AG09309 (cell line): ENCODE measurements at places on chromosomes 3 and 15.
A peak's percentile ranks its signal among the peaks of the same experiment; 100 is the strongest.

GRCh38 chr15:72155003-72155621, 36.9 kb downstream of the SENP8 start:
- no peak for DNase-seq

DNA sequence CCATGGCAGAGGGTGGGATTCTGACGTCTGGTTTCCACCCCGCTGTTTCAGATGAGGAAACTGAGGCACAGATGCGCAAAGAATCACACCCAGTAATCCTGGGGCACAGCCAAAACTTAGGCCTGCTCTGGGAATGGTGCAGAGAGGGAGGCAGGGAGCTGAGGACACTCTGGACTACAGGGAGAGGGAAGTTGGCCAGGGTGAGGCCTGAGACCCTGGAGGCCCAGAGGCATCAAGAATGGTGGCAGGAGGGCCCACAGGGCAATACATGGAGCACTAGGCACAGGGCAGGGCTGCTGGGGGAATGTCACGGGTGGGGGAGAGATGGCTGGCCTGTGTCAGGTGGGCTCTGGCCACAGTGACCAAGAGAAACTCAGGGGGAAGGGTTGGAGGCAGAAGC, 63.6 kb downstream of the TLE3 start:
- DNase-seq: no peak

GRCh38 chr15:94610069-94610468, 378.7 kb downstream of the MCTP2 start:
- no peak for DNase-seq

DNA sequence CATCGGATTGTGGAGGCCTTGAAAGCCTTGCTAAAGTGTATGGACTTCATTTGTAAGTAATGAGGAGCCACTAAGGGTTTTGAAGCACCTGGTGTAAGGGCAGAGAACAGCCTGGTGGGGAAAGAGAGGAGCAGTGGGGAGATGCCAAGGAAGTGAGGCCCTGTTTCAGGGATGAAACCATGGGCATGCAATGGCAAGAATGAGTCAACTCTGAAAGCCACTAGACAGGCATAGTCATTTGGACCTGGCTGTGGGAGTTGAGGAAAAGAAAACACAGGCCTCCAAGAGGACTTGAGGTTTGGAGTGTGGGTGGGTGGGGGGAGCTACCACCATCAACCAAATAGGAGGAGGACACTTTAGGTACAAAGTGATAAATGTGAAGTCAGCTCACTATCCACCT, 7.6 kb downstream of the XCR1 start:
- DNase-seq: no peak

GRCh38 chr3:134933997-134934396, 138.9 kb downstream of the EPHB1 start:
- no peak for DNase-seq

GRCh38 chr3:132713977-132714727, 8.1 kb downstream of the NPHP3 start:
- DNase-seq: no peak

- DNase-seq: no peak
Observed at GRCh38 chr15:92100301-92100700, 246.8 kb downstream of the SLCO3A1 start.

DNA sequence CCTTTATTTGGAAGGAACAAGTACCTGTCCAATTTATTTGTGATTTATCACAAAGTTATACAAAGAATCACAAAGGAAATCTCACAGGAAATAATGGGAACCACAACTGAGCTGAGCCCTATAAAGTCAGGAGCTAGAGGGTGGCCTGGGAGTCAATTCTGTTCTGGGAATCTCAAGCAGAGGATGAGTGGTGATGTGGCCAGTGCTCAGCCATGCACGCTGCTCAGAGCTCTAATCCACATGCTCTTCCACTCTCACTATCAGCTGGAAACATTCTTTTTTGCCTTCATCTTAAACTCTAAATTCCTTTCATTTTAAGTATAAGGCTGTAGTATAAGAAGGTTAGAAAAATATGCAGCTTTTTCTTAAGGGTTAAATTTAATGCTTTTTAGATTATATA, 36.6 kb downstream of the UACA start:
- DNase-seq: no peak

DNA sequence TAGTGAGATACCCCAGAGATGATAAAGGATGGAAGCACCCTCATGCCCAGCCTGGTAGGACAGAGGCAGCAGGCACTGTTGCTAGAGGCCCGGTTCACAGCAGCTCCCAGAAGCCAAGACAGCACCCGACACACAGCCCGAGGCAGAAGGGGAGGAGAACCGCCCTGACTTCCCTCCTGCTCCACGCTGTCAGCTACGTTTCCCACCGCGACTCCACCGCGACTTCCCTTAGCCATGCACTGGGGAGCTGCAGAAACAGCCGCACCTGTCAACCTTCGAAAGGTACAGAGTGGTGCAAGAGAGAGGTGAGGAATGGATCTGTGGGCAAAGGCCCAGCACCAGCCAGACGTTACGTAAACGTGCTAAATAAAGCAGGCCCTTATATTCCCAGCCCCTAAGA, 529.2 kb downstream of the GABRG3 start:
- no peak for DNase-seq

GRCh38 chr3:101229681-101230080, 90.7 kb downstream of the IMPG2 start:
- no peak for DNase-seq

- DNase-seq: no peak
Observed at GRCh38 chr3:18215639-18216038, 209.5 kb downstream of the SATB1 start.

GRCh38 chr3:124935264-124935663, 713 bp upstream of the MUC13 start:
- DNase-seq: no peak

GRCh38 chr3:63654211-63654610, 1.7 kb downstream of the SNTN start:
- DNase-seq: peak; percentile 4

DNA sequence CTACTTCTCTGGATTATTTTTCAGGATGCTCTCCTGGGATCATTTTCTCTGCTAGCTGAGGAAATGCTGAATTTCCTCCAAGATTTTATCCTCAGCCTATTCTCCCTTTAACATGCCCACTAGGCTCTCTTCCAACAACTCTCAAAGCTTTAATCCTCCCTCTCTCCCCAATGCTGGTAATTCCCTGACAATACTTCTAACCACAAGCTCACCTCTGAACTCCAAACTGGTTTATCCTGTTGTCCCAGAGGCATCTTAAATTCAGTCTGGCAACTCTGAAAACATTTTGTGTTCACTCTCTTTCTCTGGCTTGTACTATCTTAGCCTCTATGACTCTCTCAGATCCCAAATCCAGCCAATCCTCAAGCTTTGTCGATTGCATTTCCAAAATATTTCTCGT, 490.3 kb downstream of the MECOM start:
- no peak for DNase-seq

- no peak for DNase-seq
Observed at GRCh38 chr3:123067689-123068600, 1.1 kb downstream of the PDIA5 start.

DNA sequence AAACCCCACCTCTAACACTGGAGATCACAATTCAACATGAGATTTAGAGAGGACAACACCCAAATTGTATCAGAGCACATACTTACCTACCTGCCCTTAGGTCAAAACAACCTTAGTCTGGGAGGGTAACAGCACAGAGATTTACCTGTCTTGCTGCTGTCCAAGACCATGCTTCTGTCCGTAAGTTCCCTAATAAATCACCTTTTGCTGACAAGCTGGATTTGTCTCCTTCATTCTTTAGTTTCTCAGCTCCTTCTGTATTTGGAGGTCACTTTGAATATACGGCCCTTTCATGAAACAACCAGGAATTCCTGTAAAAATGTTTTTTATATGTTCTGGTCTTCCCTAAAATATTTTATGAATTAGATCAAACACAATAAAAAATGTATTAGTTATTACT, 1.6 kb upstream of the ABHD5 start:
- DNase-seq: no peak

- DNase-seq: no peak
Observed at GRCh38 chr3:31980530-31981205, 394 bp downstream of the OSBPL10 start.

GRCh38 chr3:124558991-124559845, 171.0 kb upstream of the UMPS start:
- DNase-seq: peak; percentile 67

DNA sequence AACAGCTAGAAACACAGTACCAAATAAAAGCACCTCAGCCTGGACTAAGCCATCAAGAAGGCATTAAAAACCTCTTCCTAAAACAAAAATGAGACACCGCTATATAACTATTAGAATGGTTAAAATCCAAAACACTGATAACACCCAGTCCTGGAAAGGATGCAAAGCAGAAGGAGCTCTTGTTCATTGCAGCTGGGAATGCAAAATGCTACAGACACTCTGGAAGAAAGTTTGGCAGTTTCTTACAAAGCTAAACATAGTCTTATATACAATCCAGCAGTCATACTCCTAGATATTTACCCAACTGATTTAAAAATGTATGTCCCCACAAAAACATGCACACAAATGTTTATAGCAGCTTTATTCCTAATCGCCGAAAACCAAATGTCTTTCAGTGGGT, 35.7 kb downstream of the CHSY1 start:
- no peak for DNase-seq

- DNase-seq: no peak
Observed at GRCh38 chr3:169604568-169604967, 58.9 kb downstream of the MECOM start.

DNA sequence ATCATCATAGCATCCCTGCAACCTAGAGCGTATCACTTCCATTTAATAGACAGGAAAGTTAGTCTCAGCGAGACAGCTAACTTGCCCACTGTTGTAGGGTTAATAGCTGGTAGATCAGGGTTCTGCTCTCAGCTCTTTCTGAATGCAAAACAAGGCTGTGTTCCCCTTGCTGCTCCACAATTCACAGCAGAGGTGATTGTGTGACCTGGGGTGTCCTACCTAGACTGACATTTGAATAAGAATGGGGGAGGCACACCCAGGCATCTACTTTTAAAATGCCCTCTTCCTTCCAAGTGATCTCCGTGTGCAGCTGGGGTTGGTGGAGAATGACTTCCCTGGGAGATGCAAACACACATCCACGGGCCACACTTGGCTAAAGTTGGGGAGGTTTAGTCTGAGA, 43.0 kb upstream of the CACNA2D3 start:
- DNase-seq: no peak

DNA sequence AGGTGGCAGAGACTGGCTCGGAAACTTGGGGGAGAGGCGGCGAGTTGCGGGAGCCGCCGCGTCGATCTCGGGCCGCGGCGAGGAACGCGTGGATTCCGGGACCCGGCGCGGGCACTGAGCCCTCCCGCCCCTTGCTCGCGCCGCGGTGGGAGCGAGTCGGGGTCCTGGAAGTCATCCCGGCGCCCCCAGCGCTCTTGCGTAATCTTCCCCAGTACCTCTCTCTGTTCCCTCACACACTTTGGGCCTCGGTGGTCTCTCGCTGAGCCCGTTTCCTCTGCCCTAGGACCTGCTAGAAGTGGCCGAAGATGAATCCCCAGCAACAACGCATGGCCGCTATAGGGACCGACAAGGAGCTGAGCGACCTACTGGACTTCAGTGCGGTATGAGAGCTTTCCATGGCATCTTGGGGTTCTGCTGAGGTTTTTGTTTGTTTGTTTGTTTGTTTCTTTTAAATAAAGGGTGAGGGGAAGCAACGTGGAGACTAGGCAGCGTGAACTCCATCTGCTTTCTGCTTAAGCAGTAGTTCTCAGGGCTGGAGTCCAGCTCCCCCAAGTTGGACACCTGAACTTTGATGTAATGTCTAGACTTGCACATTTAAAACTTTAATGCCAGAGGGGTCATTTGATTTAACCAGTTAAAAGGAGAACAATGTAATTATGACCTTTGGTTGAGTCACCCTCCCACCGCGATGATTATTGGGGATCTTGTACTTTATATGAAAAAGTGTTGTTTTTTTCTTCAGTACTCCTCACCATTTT, 1.3 kb downstream of the TCF12 start:
- no peak for DNase-seq
